ENCODE measurements at places on chromosomes 7 and 10. TPM values are rescaled to one million over a fixed set of nuclear protein-coding genes. Genes with fewer than 3 reads are reported as not detected.

DNA sequence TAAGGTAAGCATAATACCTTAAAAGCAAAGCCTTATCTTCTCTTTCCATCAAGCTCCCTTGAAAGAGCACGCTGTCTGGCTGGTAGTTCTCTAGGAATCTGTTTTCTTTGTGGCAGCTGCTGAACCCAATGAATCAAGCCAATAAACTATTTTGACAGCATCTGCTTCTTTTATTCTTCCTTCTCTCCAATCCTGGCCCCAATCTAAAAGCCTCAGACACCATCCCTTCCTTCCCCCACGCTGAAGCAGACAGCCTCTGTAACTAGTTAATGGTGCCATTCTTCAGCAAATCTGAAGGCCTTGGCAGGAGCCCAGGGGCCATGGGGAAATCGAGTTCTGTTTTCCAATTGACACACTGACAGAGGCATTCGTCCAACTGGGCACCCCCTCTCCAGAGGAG lies 186.6 kb upstream of the LYZL1 start:
- peak; percentile 53 for DNase-seq

DNA sequence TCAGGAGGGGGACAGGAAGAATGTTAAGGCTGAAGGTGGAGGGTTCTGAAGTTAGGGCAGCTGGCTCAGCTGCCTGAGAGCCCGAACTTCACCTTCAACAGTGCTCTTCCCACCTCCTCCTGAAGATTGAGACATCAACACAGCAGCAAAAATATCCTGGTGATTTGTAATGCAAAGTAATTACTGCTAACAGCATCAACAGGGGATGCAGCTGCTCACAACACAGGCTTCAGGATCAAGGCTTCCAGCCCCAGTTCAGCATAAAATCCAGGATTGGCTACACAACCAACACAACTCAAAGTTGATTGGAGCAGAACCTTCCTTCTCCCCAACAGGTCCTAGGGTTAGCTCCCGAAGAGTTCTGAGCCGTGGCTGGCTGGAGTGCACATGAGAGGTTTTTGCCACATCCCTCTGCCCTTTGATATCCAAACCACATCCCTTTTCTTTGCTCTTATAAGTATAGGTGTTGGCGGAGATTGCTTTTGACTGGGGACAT lies 242.4 kb downstream of the KIAA1217 start:
- DNase-seq: peak; percentile 89

LAMB1 gene
- 157 TPM for total RNA-seq

DNA sequence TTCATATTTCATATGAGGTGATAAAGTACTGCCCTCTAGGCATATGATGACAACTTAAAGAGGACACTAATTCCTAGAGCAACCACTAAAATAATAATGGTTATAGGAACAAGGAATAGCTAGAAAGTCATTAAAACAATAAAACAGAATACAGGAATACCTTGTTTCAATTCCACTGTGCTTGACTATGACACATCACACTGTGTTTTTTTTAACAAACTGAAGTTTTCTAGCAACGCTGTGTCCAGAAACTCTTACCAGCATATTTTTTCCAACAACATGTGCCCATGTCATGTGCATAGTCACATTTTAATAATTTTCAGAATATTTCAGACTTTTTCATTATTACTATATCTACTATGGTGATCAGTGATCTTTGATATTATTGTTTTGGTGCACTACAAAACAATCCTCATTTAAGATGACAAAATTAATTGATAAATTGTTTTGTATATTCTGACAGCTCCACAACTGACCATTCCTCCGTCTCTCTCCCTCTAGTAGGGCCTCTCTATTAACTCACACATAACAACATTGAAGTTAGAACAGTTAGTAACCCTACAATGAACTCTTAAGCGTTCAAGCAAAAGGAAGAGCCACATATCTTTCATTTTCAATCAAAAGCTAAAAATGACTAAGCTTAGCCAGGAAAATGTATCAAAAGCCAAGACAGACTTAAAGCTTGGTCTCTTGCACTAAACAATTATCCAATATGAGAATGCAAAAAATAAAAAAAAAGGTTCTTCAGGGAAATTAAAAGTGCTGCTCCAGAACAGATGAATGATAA lies 85.8 kb downstream of the SNX13 start:
- DNase-seq: no peak

DNA sequence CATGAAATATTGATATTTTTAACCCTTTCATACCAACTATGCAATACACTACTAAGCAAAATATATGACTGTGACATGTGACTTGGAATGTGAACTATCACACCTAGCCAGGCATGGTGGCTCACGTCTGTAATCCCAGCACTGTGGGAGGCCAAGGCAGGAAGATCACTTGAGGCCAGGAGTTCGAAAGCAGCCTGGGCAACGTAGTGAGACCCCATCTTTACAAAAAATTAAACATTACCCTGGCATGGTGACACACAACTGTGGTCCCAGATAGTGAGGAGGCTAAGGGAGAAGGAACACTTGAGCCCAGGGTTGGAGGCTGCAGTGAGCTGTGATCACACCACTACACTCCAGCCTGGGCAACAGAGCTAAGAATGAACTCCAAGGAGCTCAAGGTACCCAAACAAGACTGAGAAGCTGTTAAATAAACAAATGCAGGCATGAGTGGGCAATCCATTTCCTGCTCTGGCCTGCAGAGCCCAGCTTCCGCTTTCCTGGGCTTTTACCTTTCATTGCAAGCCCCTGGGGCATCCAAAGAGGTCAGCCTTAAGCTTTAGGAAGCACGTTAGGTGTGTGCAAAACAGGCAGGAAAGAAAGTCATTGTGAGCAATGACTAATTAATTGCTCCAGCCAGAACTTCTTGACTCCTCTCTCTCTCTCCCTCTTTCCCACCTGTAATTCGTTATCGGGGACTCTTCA lies 162.1 kb upstream of the FOXK1 start:
- DNase-seq: no peak

DNA sequence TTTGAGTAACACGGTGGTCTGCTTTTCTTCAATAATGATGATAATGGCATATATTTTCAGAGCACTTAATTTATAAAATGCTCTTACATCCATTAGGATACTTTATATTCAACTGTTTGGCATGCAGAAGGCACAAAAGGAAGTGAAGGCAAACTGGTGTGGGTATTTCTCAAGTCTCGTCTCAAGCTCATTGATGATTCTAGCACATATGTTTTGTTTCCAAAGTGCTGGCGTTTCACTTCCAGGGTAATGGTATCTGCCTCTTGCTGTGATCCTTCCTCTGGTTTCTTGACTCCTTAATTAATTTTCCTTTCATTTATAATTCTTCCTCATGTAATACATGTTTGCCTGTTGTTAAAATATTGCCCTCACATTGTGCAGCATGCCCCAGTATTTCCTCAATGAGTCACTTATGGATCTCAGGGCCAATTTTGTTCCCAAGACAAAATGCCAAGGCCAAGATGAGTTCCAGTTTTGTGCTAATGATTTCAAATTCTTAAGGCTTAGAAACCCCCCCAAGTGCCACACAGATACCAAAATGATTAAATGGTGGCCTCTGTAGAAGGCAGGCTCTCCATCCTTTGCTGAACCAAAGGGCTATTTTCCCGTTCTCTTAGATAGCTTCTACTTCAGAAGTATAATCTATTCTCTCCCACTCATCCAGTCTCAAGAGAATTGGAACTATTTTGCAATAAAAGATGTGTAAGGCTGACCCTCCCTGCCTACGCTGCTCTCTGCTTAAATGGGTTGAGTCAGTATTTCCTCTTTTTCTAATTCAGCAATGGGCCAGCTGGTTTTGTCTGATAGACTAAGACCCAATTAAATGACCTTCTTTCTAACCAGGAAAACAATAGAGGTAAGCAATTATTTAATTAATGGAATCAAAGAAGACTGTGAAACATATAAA lies 171.2 kb downstream of the ZNF365 start:
- peak; percentile 28 for DNase-seq

- no peak for DNase-seq
Observed at GRCh38 chr7:140686921-140687320, 9.6 kb upstream of the NDUFB2 start.

DNA sequence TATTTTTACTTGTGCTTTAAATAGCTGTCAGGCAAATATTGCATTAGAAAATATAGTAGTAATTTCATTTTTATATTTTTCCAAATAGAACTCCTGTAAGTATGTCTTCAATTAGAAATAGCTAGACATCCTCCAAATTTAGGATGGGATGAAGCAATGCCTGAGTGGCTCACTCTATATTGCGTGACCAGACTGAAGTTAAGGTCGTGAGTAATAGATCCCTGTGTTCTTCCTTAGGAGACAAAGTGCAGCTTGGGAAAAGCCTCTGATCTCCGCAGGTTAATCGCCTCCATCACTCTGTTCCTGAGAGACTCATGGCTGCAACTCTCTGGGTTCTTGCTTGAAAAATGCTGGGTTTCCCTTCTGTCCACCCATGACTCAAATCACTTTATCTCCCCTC lies 484.8 kb upstream of the ANKRD30A start:
- DNase-seq: peak; percentile 89

UPK3BL2 gene
- not detected for total RNA-seq

DNA sequence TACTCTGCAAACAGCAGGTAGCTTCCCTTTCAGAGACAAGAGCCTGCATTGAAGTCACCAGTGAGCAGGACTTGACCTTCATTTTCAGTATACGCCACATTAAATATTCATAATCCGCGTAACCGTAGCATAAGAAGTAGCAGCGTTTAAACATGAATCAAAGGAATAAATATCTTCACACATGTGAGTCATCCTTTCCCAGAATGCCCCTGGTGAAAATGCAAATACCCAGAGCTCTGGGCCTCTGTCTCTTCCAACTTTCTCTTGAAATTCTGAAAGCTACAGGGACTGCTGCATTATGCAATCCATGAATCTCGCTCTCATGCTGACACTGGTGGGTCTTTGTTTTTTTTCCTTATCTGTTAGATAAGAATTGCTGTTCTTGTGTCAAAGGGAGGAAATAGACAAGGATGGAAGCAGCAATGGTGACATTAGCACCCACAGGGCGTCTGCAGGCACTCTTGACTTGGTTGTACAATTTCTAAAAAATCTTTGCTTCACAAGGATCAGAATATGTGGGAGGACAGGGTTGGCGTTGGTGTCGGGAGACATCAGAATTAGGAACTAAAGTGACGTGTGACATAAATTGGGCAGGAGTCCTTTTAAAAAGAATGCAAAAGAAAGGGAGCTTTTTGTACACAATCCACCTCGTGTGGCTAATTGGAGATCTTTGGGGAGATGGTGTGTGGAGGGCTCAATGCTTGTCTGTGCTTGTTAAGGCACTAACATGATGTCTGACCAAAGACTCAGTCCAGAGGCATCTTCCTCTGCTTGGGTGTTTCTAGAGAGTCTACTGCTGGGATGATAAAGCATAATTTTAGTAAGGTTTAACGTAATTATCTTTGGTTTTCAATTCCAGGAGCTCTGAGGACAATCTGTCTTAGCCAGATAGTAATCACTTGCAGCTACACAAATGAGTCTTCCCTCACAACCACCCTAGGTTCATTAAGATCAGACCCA lies 390.3 kb downstream of the KCNMA1 start:
- DNase-seq: peak; percentile 72

TDRD1 gene
- total RNA-seq: not detected

GRCh38 chr10:74034301-74034700 lies 36.4 kb downstream of the VCL start:
- DNase-seq: no peak

NAPEPLD gene
- total RNA-seq: 5.8 TPM

ANKRD2 gene
- total RNA-seq: not detected

- no peak for DNase-seq
Observed at GRCh38 chr7:135942614-135943013, 34.5 kb downstream of the MTPN start.

DNA sequence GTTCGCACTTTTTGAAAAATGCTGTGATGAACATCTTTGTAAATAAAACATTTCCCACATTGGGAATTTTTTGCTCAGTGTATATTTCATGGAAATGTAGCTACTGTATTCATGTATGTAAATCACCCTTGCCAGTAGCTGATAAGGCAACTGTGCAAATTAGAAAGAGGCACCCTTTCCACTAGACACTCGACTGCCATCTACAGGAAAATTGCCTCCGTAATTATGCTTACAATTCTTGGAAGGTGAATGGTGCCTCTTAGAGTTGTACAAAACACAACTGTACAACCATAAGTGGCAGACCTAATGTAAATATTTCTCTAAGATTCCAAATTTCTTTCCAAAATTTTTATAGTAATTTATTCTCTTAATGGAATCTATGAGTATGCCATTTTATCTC lies 491.7 kb downstream of the CCSER2 start:
- no peak for DNase-seq

DNA sequence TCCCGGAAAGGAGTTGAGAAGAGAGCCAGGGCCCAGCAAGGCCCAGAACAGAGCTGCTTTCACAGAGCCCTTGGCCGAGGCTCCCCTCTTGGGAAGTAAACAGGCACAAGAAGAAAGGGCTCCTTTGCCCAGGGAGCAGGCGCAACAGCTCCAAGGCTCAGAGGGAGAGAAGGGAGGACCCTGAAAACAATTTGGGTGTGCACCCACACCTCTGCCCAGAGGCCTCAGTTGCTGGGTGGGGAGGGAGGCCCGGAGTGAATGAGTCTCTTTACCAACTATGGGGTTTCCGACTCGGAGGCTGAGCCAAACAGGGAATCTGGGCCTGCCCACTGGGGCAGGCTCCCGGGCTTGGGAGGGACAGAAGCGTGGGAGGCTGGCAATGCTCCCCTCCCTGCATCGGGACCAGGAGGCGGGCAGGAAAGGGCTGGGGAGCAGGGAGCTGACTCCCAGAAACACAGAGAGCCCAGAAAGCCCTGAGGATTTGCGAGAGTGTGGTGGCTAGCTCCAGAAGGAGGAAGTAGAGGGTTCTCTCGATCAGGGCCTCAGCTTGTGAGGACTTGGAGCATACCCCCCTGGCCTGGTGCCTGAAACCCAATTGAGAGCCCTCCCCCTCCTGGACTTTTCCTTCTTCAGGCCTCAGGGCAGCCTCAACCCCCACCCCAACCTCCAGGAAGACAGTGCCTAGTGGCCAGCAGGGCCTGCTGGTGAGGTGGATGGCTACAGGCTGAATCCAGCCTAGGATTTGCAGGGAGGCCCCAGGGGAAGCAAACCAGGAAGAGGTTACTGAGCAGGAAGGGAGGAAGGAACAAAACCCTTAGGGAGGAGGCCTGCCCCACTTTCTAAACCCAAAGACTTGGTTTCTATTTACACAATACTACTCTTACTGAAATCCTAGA lies 6.2 kb downstream of the C10orf105 start:
- peak; percentile 49 for DNase-seq

GRCh38 chr10:110864662-110865140 lies 7.0 kb upstream of the PDCD4 start:
- DNase-seq: no peak

CADPS2 gene
- total RNA-seq: 1.5 TPM

- no peak for DNase-seq
Observed at GRCh38 chr7:114949231-114949630, 27.3 kb downstream of the MDFIC start.

PON3 gene
- total RNA-seq: not detected

DNA sequence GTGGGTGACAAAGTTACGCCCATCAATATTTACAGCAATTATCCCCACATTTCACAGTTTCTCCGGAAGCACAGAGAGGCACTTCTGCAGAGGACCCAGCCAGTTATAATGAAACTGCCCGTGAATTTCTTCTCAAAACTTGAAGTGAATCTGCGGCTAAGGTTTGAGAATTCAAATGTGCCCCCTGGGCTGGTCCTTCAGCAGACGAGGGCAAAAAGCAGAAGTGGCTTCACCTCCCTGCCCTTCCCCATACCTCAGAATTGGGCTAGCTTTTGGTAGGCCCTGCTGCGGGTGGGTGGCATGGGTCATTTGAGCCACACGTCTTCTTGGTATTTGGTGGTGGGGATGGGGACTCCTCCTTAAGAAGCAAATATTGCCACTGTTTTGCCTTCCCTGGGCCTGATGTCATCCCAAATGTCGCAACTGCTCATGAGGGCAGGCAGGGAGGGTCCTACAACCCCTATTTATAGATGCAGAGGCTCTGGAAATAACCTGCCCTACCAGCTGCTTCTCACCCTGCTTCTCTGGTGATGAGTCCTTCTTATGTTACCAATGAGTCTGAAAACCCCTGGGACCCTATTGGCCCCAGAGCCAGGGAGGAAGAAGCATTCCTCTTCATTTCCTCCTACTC lies 16.6 kb upstream of the WDFY4 start:
- no peak for DNase-seq

Measured in RPMI7951 (cell line).